ENCODE measurements at places on chromosomes 11 and 22.

- DNase-seq, result no peak
These were observed 103.5 kb downstream of the DDX10 start for GRCh38 chr11:108768370-108768769.

DNA sequence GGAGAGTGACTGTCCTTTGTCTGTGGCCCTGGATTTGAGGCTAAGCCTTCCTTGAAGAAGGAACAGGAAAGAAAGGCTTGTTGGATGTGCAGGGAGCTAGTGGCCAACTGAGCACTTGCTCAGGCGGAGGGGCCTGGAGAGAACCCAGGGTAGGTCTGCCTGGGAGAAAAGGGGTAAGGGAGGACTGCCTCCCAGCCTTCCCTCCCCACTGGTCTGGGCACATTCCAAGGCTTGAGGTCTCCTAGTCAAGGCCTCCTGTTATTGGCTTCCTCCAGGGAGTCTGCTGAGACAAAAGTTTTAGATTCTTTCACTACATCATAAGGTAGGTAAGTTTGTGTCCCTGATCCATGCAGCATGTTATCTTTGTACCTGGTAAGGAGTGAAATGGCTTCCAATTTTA is 15.2 kb downstream of the KCNQ1OT1 start:
- no peak for DNase-seq

- DNase-seq, result no peak
These were observed 3.5 kb downstream of the H19 start for GRCh38 chr11:1994121-1994520.

GRCh38 chr11:48011102-48011797 is 30.9 kb downstream of the PTPRJ start:
- no peak for DNase-seq

DNA sequence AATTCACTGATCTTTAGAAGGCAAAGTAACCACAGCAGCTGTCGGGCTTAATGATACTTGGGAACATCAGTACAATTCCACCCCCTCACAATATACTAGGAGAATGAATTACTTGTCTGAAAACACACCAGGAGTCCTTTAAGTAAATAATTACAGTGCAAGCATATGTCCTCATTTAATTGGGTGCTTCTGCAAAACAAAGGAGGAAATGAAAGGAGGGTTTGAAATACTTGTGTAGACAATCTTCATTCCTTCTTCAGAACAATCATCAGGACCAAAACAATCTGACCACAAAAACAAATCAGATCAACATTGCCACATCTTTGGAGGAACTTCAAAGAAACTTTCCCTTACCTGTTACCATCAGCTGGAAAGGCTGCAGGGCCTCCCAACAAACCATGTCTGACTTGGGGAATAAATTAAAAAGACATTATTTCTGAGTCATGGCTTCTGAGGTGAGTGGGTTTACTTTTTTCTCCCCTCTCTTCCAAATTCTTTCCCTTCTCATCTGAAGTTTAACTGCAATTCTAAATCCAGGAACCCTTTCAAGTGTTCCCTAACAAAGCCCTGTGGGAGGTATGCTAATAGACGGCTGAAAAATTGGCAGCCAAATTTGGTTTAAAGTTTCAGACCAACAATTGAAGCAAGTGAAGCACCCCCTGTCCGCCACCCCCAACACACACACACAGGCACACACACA is 12.5 kb upstream of the CCDC117 start:
- DNase-seq, result no peak

DNA sequence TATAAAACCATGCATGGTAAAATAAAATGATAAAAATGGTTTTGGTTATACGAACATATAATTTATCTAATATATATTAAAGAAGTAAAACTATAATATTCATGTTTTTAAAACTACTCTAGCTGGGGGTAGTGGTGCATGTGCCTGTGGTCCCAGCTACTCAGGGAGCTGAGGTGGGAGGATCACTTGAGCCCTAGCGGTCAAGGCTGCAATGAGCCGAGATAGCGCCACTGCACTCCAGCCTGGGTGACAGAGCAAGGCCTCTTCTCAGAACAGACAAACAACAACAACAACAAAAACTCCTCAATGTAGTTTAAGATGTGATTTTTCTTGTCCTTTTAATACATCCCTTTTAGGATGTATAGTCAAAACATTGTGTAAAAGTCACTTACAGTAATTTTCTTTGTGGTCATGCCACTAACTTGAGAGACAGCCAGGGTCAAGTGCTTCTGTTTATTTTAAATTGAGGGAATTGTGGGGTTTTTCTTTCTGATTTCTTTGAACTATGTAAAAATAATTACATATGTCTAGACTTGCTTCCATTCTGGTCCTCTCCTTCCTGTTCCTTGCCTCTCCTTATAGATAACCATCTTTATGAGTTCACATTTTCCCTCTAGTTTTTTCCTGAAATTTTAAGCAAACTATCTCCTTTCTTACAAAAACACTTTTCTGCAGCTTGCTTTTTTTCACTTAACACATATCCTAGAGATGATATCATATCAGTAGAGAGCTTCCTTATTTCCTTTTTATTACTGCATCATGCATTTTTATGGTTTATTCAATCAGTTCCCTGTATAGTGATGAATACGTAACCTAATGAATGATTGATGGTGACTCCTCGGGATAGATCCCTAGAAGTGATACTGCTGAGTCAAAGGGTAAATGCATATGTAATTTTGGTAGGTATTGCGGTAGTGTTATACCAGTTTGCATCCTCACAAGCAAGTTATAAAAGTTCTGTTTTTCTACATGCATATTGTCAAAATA is 9.1 kb downstream of the OR2AT4 start:
- DNase-seq, result no peak

- DNase-seq, result no peak
These were observed 33.8 kb downstream of the TP53I11 start for GRCh38 chr11:44916801-44917385.

GRCh38 chr22:19214078-19214473 is 35.5 kb upstream of the SLC25A1 start:
- no peak for DNase-seq

GRCh38 chr11:22640862-22641261 is 15.2 kb upstream of the FANCF start:
- DNase-seq, result no peak

DNA sequence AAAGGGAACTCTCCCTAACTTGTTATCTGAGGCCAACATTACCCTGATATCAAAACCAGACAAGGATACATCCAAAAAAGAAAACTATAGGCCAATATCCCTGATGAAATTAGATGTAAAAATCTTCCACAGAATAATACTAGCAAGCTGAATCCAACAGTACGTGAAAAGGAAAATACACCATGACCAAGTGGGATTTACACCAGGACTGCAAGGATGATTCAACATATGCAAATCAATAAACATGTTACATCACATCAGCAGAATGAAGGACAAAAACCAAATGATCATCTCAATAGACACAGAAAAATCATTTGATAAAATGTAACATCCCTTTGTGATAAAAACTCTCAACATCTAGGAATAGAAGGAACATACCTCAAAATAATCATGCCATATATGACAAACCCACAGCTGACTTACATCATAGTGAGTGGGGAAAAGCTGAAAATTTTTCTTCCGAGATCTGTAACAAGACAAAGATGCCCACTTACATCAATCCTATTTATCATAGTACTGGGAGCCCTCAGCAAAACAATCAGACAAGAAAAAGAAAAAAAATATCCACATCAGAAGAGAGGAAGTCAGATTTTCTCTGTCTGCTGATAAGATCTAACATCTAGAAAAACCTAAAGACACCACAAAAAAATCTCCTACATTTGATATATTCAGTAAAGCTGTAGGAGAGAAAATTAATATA is 703.3 kb upstream of the ANO5 start:
- no peak for DNase-seq

GRCh38 chr11:122095681-122096262 is 20.2 kb downstream of the BLID start:
- DNase-seq, result no peak

- DNase-seq, result no peak
These were observed 15.3 kb downstream of the UBE4A start for GRCh38 chr11:118374729-118375128.

DNA sequence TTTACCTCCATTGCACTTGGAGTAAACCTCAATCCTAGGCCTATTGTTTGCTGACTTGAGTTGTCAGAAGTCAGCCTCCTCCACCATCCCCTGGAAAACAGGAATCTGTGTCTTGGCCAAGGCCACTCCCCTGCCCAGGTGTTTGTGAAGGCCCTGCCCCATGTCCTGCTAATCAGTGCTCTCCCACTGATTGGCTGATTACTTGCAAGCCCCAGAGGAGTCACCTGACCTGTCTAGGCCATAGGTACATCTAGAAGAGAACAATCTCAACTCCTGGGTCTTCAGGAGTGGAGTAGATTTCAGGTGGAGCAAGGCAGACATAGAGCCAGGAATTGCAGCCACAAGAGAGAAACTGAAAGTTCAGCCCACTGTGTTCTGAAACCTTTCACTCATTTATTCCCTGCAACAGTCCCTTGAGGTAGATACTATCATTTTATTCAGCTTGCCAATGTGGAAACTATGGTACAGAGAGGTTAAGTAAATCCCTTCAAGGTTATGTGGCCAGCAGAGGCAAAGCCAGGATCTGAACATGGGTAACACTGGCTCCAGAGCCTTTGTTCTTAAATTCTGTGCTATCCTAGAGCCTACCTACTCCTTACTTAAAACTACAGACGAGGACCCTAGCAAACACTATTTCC is 10.4 kb downstream of the OAF start:
- DNase-seq, result no peak

- no peak for DNase-seq
These were observed 92.0 kb downstream of the ZC3H12C start for GRCh38 chr11:110185121-110185591.

DNA sequence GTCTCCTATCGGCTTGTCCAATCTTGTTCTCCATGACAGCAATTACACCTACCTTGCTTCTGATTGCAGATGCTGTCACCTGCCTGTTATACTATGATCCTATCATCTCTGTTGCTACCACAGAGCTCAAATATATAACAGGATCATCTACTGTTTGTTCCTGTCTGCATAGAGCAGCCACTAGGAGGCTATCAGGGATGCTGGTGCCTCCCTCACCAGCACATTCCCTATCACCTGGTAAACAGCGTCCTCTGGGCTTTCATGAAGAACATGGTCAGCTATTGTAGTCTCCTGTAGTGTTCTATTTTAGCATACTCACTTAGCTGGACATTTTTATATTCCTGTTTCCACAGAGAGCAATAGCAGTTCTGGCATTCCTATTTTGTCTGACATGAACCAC is 87.8 kb upstream of the FAT3 start:
- no peak for DNase-seq

- DNase-seq, result no peak
These were observed 18.3 kb downstream of the AMPD3 start for GRCh38 chr11:10473371-10473770.

GRCh38 chr22:45971408-45972028 is 5.4 kb downstream of the WNT7B start:
- no peak for DNase-seq

DNA sequence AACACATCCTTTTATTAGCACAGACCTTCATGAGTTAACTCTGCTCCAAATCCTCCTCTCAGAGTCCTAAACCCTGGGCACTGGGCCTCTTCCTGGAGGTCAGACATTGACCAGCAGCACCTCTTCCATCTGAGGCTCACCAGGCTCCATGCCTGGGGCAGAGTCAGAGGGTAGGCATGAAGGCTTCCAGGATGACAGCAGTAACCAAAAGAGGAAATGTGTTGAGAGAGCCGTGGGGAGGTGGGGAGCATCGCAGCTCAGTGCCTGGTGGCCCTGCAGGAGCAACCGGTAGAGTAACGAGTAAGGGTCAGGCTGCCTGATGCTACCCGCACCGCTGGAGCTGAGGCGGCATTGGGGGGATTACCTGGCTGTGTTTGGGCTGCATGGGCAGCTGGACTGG is 9.4 kb upstream of the NAV2 start:
- no peak for DNase-seq

GRCh38 chr11:22797047-22797446 is 32.6 kb downstream of the SVIP start:
- DNase-seq, result no peak

DNA sequence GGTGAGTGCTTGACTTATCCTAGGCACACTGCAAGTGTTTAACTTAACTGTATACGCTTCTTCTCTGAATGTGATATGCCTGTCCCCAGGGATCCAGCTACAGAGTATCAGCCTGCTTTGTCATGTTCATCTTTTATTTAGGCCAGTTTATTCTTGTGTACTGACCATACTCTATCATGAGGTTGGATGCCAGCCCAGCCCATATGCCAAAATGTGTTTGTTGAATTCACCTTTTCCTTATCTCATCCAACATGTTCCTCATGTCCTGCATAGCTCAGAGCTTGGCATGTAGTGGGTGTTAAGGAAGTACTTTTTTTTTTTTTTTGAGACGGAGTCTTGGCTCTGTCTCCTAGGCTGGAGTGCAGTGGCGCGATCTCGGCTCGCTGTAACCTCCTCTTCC is 116.2 kb downstream of the NCAM1 start:
- DNase-seq, result no peak

DNA sequence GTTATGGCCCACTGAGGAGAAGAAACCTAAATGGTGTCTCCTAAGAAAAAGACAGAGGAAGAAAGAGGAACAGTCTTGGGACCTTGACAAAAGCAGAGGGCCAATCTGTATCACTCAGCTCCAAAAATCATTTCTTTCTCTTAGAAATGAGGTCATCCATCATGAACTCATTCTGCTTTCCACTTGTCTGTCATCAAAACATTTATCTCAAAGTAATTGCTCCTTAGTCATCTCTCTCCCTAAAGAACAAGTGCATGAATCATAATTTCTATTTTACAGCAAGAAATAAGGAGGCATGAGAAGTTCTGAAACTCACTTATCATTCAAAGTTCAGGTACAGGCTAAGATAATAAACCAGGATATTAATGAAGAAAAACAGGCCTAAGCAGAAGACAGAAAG is 375.6 kb downstream of the KCNA4 start:
- no peak for DNase-seq

- no peak for DNase-seq
These were observed 5.6 kb upstream of the MIAT start for GRCh38 chr22:26651815-26652214.

DNA sequence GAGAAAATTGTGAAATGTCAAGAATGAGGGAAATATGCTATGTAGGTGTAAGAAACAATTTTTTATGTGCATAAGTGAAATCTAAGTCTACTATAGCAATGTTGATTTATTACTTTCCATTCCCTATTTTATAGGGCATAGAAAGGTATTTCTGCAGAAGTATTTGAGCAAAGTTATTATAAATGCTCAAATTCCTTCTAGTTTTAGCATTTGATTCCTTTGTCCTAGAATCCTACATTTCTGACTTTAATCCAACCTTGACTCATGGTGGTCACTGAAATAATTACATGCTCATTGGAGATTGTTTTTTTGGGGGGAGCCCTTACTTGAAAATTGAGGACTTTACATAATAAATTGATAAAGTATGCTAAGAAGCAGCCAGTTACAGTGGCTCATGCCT is 716.6 kb upstream of the LUZP2 start:
- no peak for DNase-seq

- no peak for DNase-seq
These were observed 34.6 kb downstream of the RNF121 start for GRCh38 chr11:71963468-71963867.

- no peak for DNase-seq
These were observed 26.2 kb downstream of the IGHMBP2 start for GRCh38 chr11:68929706-68930570.

GRCh38 chr11:1534682-1535081 is 37.4 kb downstream of the DUSP8 start:
- DNase-seq, result no peak

GRCh38 chr22:46590334-46590733 is 29.9 kb upstream of the GRAMD4 start:
- no peak for DNase-seq

Data from CD8-positive, alpha-beta memory T cell (primary cell).